ENCODE measurements at places on chromosomes 11 and 22. TPM values are rescaled to one million over a fixed set of nuclear protein-coding genes. Genes with fewer than 3 reads are reported as not detected.

The FAT3 gene
- 2.6 TPM for total RNA-seq

DNA sequence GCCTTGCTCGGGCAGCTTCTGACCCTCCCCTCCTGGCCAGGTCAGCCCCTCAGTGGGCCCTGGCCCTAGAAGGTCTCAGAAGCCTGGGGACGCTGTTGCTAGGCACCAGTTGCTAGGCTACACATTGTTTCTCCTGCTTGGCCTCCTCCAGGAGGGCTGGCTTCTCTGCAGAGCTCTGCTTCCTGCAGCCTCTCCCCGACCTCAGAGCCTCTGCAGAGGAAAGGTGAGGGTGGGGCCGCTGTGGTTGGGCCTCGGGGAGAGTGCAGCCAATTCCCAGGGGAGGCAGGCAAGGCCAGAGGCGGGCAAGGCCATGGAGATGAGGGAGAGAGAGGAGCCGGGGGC lies 27.6 kb upstream of the LRRC10B start:
- DNase-seq: no peak

DNA sequence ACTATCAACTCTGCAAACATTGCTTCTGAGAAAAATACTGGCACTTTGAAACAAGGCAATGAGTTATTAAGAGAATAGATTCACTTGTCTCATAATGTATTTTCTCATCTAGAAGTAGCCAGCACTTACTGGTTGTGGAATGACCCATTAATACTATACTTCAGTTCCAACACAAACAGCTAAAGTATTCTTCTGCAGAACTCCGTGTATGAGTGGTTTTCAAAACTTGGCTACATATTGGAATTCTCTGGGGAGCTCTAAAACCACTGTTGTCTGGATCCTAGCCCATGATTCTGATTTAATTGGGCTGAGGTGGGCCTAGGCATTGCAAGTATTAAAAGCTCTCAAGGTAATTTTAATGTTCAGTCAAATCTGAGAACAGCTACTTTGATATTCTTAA lies 1416.4 kb upstream of the RAG2 start:
- DNase-seq: no peak

DNA sequence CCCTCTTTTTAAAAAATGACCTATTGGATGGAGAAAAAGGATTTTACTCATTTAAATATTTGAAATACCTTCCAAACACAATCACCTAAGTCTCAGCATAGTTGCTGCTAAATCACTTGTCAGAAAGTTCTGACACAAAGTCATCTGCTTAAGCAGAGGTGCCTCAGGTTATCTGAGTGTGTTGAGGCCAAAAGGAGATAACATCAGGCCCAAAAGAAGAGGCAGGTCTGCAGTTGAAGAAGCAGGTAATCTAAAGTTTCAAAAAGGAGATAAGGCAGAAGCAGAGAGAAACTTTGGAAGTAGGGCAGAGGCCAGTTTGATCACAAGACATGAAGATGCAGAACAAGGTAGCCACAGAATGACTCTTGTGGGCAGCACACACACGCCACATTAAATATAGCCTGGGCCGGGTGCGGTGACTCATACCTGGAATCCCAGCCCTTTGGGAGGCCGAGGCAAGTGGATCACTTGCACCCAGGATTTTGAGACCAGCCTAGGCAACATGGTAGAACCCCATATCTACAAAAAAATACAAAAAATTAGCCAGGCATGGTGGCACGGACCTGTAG lies 175.7 kb upstream of the API5 start:
- DNase-seq: no peak

The VSIG10L2 gene
- total RNA-seq: not detected

- no peak for DNase-seq
These were observed 538.9 kb upstream of the API5 start for GRCh38 chr11:42772886-42773285.

DNA sequence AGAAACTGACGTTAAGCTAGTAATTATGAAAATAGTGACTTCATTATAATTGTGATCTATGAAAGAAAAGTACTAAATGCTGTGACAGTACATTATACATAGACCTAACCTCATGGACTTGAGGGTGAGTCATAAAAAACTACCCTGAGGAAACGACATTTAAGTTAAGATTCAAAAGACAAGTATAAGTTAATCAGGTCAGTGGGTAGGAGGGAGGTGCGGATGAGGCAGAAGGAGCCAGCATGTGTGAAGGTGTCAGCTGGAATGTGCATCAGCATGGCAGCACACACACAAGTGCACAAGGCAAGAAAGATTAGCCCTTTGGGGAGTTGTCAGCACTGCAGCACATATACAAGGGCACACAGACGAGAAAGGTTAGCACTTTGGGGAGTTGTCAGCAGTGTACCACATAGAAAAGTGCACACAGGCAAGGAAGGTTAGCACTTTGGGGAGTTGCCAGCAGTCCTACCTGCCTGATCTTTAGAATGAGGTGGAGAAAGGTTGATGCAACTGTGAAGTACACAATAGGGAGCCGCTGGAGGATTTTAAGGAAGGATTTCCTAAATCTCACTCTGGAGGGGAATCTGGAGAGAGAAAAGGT lies 31.6 kb upstream of the CAVIN3 start:
- DNase-seq: no peak

The FJX1 gene
- 7.9 TPM for total RNA-seq

All from kidney (tissue), 22 donors.